ENCODE measurements at places on chromosomes 5 and 9. TPM values are rescaled to one million over a fixed set of nuclear protein-coding genes. Genes with fewer than 3 reads are reported as not detected.
A peak's percentile ranks its signal among the peaks of the same experiment; 100 is the strongest.

- DNase-seq: no peak
Observed at GRCh38 chr5:124895236-124895635, 148.8 kb upstream of the ZNF608 start.

DNA sequence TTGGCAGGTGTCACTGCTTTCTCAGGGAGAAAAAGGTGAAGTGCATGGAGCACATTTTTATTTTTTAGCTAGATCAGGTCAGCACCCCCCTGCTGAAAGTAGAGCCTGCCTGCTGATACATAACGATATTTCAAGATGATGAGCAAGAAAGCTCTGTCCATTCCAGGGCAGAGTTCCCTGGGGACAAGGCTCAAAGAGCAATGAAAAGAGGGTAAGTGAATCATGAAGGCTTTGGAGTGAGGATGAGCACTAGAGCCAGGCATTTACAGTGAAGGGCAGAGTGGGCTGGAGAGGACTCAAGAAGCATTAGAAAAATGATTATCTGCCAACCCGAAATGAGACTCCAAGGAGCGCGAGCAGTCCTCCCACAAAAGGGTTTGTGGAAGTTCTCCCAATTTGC, 345.7 kb downstream of the TLE4 start:
- DNase-seq: no peak

The PCDHA2 gene
- 0.99 TPM for total RNA-seq

DNA sequence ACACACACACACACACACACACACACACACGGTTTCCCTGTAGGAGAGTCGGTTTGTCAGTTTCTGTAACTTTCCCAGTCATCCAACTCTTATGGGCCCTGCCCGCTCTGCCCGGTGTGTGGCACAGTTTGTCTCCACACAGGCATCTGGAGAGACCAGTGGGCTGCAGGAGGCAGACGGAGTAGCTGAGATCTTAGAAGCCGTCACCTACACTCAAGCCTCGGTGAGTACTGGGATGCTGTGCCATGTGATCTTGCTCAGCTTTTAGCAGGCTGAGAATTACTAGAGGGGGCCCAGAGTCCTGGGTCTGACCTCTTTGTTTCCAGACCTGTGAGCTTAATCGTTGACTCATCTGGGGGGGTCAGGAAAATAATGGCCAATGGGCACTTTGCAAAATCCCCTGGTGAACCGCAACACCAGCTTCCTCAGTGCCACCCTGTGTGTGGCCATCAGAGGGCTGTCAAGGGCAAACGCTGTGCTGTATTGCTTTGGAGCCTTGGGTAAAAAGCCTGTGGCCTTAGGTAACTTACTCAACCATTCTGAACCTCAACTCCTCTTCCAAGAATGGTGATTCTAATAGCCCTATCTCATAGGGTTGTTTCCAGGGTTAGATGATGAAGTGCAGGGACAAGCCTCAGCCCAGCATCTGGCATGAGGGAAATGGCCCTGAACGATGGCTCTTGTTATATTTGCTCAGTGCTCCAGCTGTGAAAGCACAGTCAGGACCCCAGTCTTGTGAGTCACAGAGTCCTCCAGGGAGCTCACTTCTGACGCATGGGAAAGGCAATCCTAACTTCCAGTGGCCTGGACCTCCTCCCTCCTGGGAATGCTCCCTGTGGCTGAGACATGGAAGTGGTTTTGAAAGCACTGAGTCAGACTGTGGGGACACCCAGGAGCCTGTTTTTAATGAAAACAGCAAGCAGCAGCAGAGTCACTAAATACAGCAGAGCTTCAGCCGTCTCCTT, 45.6 kb downstream of the COL15A1 start:
- peak; percentile 91 for DNase-seq

- no peak for DNase-seq
Observed at GRCh38 chr5:39167141-39167971, 52.0 kb downstream of the FYB1 start.

DNA sequence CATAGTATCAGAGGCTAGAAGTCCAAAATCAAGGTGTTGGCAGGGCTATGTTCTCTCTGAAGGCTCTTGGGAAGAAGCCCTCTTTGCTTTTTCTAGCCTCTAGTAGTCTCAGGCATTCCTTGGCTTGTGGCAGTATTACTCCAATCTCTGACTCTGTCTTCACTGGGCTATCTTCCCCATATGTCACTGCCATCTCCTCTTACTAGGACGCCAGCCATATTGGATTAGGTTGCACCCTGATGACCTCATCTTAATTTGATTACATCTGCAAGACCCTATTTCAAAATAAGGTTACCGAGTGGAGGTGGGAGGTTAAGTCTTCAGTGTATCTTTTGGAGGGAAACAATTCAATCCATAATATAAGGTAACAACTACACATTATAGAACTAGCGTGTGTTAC, 21.3 kb upstream of the EBF1 start:
- DNase-seq: no peak

- no peak for DNase-seq
Observed at GRCh38 chr9:104750185-104750767, 2.8 kb downstream of the NIPSNAP3A start.

GRCh38 chr9:122060481-122060880, 32.6 kb downstream of the TTLL11 start:
- no peak for DNase-seq

DNA sequence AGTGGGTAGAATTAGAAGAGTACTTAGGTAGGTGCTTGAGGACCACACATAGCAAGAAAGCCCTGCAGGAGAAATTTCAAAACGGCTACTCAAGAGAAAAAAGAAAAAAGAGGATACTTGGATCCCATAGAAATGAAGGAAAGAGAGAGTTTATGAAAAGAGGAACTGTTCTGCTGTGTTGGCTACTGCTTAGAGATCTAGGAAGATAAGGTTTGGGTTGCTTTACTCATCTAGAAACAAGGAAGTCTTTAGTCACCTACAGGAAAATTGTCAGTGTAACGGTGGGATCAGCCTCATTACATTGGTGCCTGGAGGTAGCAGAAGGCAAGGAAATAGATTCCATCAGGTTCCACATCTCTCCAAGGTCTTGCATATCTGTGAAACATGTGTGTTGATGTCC, 14.8 kb upstream of the C5orf46 start:
- no peak for DNase-seq

The NTRK2 gene
- 30.9 TPM for total RNA-seq

- DNase-seq: no peak
Observed at GRCh38 chr5:123176224-123176937, 87.3 kb downstream of the PRDM6 start.

The LCN1 gene
- not detected for total RNA-seq

The FLT4 gene
- not detected for total RNA-seq

- DNase-seq: no peak
Observed at GRCh38 chr9:34556949-34557348, 32.6 kb downstream of the CNTFR start.

The PCDHB14 gene
- total RNA-seq: 8.8 TPM

The CYSRT1 gene
- total RNA-seq: 1.5 TPM

DNA sequence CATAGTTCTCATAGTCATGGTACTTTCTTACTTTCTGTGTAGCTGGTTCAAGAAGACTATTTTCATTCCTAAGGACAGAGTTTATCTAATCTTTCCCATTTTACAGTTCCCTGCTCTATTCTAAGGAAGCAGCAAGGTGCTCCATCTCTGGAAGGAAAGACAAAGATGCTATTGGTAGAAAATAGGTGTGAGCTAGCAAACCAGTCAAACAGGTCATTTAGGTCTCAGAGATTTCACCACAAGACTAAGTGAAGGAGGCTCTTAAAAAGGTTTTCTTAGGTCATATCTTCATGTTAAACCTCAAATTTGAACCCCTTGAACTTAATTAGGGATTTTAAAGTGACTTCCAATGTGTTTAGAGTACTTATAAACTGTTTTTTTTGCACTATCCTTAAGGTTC, 62.6 kb downstream of the ADAMTSL1 start:
- no peak for DNase-seq

DNA sequence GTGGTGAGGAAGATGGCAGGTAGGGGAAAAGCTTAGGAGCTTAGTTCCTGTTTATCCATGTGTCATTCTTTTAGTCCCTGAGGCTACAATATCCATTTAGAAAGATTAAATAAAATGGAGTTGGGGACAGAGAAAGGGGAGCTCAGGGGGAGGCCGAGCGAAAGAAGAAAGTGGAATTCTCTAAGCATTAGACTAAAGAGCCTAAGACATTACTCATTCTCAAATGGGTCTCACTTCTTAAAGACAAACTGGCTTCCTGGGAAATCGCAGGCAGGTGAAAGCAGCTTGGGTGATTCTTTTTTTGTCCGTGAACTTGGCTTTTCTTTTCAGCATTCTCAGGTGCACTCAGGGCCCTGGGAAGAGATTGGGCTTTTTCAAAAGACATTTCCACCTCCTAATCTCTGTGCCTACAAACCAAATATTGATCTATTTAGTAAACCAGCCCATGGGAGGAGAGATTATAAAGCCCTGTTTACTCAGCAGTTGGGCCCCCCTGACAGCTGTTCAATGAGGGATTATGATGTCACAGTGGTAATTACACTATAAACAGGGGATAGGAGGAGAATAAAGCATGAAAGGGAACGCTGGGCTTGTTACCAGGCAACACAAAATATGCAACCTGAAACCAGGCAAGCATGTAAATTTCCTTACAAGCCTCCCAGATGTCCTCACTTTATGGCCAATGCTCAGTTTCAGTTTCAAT, 584.0 kb downstream of the ACTL7B start:
- DNase-seq: no peak

DNA sequence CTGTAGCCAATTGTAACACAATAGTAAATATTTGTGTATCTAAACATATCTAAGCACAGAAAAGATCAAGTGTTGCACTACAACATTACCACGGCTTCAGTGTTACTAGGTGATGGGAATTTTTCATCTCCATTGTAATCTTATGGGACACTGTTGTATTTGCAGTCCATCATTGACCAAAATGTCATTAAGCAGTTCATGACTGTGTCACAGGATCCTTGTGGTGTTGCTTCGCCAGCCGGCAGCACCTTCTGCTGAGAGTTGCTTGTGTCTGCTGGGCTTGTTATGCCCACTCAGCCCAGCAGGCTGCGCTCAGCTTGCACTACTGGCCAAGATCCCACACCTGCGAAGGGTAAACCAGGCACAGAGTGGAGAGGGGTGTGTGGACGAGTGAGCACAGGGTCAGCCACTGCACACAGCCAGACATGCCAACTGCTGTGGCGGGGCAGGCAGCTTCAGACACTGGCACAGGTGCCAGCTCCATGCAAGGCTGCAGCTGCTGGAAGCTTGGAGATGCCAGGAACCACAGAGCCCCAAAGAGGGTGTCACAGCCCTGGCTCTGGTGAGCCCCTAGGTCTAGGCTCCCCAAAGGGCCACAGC, 273.7 kb downstream of the CETN3 start:
- no peak for DNase-seq

DNA sequence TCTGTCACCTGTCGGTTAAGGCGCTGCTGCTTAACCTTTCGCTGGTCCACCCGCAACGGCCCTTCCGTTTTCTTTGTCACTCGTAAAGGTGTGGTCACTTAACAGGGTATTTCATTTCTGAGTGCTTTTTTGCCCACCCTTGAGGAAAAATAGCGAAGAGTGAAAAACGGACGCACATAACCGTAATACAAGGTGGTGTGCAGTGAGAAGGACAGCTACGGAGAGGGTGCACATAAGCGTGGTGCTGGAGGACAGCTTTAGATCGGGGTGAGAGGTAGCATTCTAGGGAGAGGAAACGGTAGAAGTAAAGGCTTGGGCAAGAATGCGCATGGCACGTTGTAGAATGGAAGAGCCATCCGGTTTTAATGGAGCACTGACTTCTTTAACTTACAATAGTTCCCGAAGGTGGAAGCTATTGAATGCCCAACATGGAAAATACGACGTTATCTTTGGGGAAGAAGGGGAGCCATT, 761 bp downstream of the CCT5 start:
- DNase-seq: no peak

DNA sequence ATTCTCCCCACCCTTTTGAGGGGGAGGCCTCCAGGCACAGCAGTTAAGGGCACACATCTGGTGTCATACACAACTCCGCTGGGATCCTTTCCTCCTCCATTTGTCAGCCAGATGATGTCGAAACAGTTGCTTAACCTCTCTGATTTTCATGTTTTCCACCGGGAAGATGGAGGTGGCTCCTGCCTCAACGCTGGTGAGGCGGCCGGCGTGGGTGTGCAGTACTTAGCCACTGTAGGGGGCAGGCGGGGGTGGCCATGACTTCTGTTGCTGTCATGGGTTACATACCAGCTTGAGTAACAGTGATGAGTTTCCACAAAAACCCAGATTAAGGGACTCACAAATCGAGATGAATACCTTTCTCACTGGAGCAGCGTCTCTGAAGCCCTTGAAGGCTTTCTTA, 63.1 kb upstream of the EPB41L4B start:
- no peak for DNase-seq
